Ascending aorta (tissue), 2 donors: ENCODE measurements at places on chromosomes 4 and X.

GRCh38 chrX:3448563-3448962 lies 102.1 kb upstream of the MXRA5 start:
- no peak for DNase-seq

- DNase-seq = no peak
Measured at GRCh38 chr4:138181287-138181686, 60.9 kb downstream of the SLC7A11 start.

- no peak for DNase-seq
Measured at GRCh38 chrX:136754651-136755050, 26.1 kb downstream of the ARHGEF6 start.

- DNase-seq = no peak
Measured at GRCh38 chrX:37677243-37677642, 8.3 kb upstream of the XK start.

DNA sequence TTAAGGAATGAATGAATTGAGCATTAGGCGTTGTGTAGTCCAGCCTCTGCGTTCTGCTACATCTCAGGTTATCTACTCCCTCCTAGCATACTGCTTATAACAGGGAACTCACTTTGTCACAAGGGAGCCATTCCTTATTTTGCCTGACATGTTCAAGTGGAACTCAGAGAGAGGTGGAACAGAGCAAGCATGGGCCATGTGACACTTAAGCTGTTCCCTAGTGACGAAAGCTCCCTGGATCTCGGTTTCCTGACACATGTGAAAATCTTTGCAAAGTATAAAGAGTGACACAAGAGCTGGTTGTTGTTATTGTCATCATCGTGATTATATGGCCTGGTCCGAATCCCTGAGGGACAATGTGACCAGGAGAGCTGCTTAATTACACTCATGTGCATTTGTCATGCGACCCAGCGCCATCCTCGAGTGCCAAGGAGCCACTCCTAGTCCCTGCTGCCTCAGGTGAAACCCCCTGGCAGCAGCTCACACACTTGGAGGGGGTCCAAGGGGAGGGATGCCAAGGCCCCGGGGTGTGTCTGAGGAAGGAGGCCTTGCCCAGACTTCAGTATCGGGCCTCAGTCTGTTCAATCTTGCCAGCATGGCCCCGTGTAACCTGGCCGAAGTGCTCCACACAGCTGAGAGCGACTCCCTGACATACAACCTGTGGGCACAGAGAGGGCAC lies 98.5 kb upstream of the MAP3K15 start:
- DNase-seq = no peak
